ENCODE measurements at places on chromosomes 1 and 21.

GRCh38 chr1:178704833-178705232, 20.2 kb upstream of the RALGPS2 start:
- DNase-seq, result no peak

- no peak for DNase-seq
Observed at GRCh38 chr1:33443080-33443704, 12.3 kb upstream of the PHC2 start.

DNA sequence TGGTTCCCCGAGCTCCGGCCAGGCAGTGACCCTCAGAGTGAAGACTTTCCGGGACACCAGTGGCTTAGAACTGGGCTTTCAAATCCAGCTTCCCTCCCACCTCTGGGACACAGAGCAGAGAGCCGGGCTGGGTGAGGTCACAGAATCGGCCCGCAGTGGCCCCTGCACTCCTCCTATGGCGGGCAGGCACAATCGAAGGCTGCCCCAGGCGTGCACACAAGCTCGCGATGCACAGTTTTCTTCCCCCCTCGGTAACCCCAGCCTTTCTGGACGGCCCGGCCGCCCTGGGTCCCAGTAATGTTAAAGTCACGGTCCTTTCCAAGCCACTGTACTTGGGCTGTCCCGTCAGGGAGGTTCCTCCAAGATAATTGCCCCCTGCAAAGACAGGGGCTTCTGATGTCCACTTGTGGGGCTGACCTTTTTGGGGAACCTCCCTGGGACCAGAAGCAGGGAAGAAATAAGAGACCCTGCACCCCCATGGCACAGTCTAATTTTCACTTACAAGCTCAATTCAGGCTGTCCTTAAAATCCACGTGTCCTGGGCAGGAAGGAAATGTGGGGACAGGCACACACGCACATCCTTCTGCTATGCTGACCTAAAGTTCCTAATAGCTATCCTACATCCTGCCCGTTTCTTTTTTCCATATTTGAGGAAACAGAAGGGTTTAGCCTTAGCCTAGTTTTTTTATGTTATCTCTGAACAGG, 13.7 kb downstream of the TFF3 start:
- no peak for DNase-seq

DNA sequence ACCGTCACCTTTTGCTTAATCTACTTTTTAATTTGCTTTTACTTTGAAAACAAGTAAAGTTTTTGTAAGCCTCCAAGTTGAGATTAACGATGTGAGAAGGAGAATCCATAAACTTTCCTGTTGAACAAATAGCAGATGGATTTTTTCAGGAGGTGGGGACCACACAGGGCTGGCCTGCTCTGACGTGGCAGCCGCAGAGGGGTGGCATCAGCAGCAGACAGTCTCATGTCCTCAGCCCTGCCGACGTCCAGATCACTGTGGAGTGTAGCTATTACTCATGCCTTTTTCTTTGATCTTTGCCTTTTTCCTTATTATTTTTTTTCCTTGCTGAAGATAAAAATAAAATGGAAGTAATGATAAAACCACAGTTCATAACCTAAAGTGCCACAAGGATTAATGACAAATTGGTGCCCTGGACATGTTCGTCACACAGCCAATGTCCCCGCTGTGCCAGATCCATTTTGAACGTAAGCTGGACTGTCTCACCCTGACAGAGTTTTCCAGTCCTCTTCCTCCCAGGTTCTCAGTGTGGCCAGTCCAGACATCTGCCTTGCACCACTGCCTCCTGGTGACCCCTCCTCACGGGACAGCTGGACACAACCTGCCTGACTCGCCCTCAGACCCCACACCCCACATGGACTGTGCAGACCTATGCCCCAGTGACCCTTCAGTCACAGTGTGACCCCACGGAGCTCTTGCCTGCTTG, 15.4 kb upstream of the ZBTB21 start:
- DNase-seq, result no peak

DNA sequence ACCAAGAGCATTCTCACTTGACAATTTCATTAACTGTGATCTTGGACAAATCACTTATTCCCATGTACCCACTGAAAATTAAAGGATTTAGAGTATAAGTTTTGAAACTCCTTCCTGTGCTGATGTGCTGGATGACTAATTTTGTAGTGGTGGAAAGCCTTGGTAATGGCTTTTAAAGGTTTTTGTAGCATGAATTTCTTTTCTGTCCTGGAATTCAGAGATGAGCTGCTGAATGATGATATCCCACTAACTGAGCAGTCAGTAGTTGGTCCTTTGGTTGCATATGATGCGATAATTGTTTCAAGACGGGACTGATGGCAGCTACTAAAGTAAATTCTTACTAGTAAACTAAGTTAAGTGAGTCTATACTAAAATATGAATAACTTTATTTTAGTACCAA, 5.2 kb downstream of the RPL5 start:
- DNase-seq, result no peak

GRCh38 chr1:40706626-40707025, 15.1 kb downstream of the NFYC start:
- no peak for DNase-seq

DNA sequence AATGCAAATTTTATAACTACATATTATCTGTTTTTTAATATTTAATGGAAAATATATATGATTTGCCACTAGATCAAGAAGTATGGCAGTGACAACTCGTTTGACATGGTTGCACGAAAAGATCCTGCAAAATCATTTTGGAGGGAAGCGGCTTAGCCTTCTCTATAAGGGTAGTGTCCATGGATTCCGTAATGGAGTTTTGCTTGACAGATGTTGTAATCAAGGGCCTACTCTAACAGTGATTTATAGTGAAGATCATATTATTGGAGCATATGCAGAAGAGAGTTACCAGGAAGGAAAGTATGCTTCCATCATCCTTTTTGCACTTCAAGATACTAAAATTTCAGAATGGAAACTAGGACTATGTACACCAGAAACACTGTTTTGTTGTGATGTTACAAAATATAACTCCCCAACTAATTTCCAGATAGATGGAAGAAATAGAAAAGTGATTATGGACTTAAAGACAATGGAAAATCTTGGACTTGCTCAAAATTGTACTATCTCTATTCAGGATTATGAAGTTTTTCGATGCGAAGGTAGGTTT, 556 bp downstream of the IFI44 start:
- DNase-seq, result no peak

- no peak for DNase-seq
Observed at GRCh38 chr1:75953461-75953860, 21.3 kb upstream of the ASB17 start.

DNA sequence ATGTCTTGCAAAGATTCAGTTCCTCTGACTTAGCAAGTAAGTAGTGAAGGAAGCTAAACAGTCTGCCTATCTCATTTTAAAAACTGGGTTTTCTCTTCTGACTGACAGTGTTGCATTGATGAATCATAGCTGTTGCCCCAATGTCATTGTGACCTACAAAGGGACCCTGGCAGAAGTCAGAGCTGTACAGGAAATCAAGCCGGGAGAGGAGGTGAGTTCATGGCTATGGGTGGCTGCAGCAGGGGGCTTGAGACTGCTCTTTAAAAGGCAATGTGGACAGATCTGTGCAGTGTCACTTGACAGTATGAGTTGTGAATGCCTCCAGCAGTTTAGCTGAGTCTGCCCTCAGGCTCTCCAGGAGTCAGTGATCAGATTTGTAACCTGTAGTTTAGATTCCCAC, 46.6 kb downstream of the SMYD2 start:
- DNase-seq, result no peak

DNA sequence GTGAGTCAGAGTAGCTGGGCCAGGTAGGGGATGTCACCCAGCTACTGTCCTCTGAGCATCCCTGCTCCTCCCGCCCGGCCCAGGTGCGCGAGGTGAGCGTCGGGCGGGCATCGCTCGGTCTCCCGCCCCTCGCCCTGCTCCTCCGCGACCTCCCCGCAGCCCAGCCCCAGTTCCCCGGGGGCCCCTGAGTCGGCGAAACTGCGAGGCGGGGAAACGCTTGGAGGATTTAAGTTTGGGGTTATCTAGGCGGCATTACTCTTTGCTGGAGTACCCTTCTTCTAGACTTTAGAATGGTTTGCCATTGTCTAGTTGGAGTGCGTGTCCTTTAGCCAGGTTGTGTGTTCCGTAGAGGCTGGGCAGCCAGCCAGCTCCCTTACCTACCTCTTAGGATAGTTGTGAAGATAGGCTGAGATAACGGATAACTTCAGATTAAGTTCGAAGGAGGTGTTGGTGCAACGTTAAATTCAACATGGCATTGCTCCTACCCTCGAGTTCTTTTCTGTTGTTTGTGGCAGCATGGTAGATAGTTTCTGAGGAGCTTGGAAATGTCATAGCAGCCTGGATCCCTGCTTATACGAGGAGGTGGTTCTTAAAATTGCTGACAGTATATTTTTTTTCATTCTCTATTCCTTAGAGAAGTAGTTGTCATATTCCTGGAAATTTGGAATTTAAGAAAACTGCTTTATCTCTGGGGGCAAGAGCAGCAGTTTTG, 697 bp downstream of the AGO3 start:
- no peak for DNase-seq

GRCh38 chr1:22364764-22365163, 86.9 kb upstream of the ZBTB40 start:
- no peak for DNase-seq

- DNase-seq, result no peak
Observed at GRCh38 chr1:224666913-224667312, 50.8 kb downstream of the CNIH3 start.

- no peak for DNase-seq
Observed at GRCh38 chr1:55618199-55618598, 403.0 kb upstream of the USP24 start.

- DNase-seq, result peak; percentile 83
Observed at GRCh38 chr1:20574686-20575540, 14.0 kb upstream of the CDA start.

- no peak for DNase-seq
Observed at GRCh38 chr21:24032709-24033232, 1574.5 kb downstream of the MRPL39 start.

GRCh38 chr1:226646026-226646869, 92.8 kb downstream of the ITPKB start:
- DNase-seq, result no peak

- DNase-seq, result no peak
Observed at GRCh38 chr1:86865973-86866637, 47.8 kb downstream of the SELENOF start.

DNA sequence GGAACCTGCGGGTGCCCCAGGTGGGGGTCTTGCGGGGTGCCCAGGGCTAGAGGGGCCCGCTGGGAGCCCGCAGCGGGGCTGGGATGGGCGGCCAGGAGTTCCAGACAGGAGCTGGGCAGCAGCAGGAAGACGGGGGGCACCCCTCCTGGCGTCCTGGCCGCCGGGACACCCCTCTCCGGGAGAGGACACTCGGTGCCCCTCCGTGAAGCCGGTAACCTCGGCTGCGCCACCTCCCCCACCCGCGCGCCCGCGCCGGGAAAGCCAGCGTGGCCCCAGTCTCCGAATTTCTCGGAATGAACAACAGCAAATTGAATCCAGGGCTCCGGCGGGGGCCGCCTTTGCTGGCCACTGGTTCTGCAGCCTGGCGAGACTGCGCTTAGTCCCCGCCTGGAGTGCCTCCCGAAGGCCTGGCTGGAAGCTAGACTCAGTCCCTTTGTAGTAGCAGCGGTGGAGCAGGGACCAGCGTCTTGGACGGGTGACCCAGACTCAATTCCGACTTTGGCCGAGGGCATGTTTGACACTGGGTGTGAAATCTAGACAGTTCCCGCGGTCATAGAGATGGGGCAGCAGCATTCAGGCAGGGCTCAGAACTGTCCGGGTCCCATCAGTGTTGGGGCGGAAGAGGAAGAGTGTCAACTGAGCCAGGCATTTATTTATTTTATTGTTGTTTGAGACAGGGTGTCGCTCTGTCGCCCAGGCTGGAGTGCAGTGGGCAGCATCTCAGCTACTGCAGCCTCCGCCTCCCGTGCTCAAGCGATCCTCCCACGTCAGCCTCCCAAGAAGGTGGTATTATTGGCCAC, 773 bp downstream of the IFNGR2 start:
- DNase-seq, result peak; percentile 85

DNA sequence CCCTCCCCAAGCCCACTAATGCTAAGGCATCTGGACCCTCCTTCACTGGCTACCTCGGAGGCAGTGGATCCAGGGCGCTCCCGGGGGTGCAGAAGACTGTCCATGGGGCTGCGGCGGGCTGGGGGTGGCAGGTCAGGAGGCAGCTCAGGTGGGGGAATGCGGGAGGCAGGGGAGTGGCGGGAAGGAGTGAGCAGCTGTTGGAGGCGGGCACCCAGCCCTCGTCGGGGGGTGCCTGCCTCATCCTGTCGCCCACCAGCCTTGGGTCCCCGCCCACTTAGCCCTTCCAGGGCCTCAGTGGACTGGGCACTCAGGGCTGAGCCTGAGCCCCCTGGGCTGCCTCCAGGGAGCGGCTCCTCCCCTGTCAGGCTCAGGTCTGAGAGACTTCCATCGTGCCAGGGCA, 10.7 kb upstream of the GATAD2B start:
- no peak for DNase-seq

GRCh38 chr1:39657923-39658485, 13.9 kb downstream of the NT5C1A start:
- peak; percentile 83 for DNase-seq

DNA sequence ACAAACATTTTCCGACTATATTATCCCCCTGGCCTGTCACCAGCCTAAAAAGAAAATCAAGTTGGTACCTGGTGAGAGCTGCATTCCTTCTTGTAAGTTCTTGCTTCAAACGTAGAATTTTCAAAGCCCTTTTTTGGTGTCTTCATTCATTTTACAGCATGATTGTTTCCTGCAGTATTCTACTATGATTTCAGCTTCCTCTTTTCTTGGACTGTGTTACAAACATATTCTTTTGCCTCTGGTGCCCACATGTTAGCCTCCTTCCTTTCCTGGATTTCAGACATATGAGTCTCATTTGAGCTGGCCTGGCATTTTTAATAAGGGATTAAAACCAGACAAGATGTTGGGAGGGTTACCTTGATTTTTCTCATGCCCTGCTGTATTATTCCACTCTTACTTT, 142.5 kb downstream of the PIGK start:
- DNase-seq, result no peak

DNA sequence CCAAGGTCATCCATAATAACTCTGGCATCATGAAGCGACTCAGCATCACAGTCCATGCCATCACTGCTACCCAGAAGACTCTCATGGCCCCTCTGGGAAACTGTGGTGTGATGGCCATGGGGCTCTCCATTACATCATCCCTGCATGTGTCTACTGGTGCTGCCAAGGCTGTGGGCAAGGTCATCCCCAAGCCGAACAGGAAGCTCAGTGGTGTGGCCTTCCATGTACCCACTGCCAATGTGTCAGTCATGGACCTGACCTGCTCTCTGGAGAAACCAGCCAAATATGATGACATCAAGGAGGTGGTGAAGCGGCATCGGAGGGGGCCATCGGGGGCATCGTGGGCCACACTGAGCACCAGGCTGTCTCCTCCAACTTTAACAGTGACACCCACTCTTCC, 65.1 kb upstream of the ARHGAP29 start:
- no peak for DNase-seq

DNA sequence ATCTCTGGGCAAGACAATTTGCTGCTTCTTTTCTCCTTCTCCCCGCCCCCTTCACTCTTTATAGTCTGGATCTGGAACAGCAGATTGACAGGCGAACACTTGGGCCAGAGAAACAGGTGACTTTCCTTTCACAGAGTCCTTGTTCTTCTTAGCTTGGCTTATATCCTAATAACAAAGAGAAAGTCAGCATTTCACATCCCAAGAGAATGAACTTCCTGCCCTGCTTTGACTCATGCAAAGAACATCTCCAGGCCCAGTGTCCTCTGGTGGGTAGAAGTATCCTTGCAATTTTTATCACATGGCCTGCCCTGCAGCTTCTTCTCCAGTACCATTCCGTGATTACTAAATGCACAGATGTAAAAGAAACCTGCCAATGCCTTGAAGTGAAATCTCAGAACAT, 764.4 kb downstream of the ADGRL2 start:
- DNase-seq, result no peak

GRCh38 chr1:69510026-69510425, 57.7 kb upstream of the LRRC7 start:
- no peak for DNase-seq
